ENCODE measurements at places on chromosomes 5 and 9.

DNA sequence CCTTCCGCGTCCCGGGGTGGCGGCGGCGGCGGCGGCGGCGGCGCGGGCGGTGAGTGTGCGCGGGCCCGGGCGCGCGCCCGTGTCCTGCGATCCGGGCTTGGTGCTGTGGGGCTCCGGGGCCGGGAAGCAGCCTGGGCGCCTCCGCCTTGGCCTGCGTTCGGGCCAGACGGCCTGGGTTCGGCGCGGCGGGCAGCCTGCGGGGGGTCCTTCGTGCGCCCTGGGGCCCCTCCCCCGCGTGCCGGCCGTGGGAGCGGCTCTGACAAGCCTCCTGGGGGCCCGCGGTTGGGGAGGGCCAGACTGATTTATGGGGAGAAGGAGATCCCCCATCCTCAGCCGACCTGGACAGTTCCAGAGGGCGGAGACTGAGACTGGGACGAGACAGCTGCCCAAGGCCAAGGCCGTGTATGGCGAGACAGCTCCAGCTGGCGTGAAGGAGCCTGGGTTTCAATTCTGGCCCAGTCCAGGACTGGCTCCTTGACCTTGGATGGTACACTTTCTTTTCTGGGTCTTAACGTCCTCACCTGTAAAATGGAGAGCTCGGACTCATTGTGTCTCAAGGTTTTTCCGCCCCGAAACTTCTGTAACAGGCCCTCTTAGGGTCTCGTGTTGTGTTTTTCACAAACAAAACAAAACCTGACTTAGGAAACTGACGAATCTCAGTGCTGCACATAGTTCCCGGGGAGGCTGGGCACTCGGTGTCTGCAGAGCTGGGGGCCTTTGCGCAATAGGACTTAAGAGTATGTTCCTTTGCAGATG, 603 bp downstream of the TMEM268 start:
- peak; percentile 87 for DNase-seq

GRCh38 chr5:58107704-58108103, 352.2 kb downstream of the PLK2 start:
- peak; percentile 70 for DNase-seq

DNA sequence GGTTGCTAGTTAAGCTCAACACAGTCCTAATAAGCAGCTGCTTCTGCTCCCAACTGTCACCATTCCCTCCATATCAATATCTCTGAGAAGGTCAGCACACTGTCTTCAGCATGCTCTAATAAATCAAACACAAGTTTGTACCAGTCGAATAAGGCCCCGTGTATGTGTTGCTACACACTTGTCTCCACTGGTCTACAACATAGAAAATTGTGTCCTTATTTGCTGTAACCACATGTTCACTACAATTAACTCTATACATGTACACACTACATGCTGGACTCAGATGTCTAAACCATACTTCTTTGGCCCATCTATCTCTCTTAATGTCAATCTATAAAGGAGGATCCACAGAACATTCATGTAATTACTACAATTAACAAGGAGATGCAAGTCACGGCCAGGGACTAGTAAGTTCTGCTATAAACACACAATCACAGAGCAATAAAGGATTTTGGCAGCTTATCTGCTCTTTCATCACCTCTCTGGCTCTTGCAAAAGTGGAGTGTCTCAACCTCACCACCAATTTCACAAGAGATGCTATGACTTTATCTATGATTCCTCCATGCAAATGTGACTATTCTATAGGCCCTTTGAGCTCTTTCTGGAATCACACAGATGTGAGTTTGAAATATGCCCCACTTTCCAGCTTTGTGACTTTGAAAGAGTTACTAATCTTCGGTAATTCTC, 143.9 kb downstream of the SEMA5A start:
- DNase-seq = peak; percentile 58

DNA sequence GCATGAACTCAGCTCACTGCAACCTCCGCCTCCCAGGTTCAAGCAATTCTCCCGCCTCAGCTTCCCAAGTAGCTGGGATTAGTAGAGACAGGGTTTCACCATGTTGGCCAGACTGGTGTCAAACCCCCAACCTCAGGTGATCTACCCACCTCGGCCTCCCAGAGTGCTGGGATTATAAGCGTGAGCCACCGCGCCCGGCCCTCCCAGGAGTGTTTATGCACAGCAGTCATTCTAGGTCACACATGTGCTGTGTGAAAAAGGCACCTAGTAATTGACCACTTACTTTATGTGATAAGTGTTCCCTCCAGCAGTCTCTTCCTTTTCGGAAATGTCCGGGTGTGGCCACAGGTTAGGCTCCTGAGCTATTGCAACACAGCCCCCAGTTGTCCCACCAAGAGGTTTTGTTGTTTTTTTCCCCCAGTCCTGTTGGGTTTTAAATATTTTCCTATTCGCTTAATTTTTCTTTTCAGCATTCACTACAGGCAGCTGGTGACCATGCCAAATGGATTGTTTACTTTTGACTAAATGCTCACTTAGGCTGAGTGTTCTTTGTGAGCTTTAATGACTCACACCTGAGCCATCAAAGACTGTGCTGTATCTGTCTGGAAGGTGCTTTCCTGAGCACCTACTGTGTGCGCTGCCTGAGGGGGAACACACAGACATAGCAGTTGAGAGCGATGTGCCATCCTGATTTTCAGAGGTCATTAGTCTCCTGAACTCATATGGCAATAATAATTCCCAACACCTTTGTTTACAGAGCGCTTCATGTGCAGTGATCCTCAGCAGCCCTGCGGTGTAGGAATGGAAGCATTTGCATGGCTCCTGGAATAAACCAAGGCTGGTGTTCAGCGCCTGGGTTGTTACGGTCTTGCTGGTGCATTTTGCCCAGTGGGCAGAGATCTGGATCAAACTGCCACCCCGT, 94.3 kb downstream of the MVB12B start:
- DNase-seq = peak; percentile 59

DNA sequence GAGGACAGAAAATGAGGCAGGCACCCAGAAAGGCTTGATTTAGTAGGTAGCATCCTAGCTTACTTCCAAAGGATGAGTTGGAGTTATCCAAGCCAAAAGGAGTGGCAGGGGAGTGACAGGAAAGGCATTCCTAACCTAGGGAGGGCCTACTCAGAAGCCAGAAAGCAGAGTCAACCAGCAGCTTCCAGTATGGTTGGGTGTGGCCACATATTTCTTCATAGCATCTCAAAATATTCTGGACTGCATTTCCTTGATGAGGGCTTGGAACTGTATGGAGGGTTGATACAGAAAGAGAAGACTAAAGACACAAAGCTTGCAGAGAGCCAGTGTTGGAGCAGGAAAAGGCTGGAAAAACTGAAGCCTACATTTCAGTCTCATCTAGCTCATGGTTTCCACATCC, 656.8 kb upstream of the DMAC1 start:
- no peak for DNase-seq

All from iris pigment epithelial cell (primary cell).